ENCODE measurements at places on chromosomes 1 and 21. TPM values are rescaled to one million over a fixed set of nuclear protein-coding genes. Genes with fewer than 3 reads are reported as not detected.

CFHR2 gene
- not detected for total RNA-seq

NDC1 gene
- total RNA-seq = 8.0 TPM

DNA sequence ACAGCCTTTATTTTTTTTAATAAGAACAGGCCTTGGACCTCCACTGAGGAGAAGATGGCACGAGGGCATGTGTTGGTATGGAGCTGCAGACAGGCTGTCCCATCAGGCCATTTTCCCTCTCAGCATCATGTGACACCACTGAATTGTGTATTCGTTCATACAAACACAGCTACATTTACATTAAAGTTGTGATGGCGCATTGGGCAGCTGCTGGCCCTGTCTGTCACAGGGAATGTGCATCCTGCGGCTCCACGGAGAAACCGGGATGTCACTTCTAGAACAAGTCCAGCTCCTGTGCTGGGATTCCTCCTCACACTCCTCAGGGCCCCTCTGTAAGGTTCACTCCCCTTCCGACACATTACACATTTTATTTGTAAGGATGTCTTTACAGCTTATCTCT lies 147.6 kb upstream of the TNR start:
- DNase-seq = no peak

GRCh38 chr1:1318131-1318652 lies 6.3 kb downstream of the INTS11 start:
- DNase-seq = peak; percentile 98

- no peak for DNase-seq
Measured at GRCh38 chr1:100606438-100606837, 68.5 kb downstream of the GPR88 start.
